Suprapubic skin (tissue), 4 donors: ENCODE measurements at places on chromosomes 16 and 17. TPM values are rescaled to one million over a fixed set of nuclear protein-coding genes. Genes with fewer than 3 reads are reported as not detected.

GAS7 gene
- 79.2 TPM for total RNA-seq

CETP gene
- total RNA-seq = 0.72 TPM

CCT6B gene
- 1.5 TPM for total RNA-seq

GRCh38 chr16:77548151-77548550 lies 113.3 kb upstream of the ADAMTS18 start:
- H3K27me3 ChIP-seq = no peaks in the 10 kb centered on the region
- no peak overlapping the region for H3K4me3 ChIP-seq
- H3K36me3 ChIP-seq = no peaks in the 10 kb centered on the region
- H3K4me1 ChIP-seq = no peaks in the 10 kb centered on the region

- H3K27me3 ChIP-seq = no peaks in the 10 kb centered on the region
- DNase-seq = no peak
- H3K4me3 ChIP-seq = no peak overlapping the region
- H3K4me1 ChIP-seq = peaks cover 37% of the 10 kb centered on the region
- H3K27ac ChIP-seq = no peak overlapping the region
Measured at GRCh38 chr17:64260886-64261285, 2.2 kb downstream of the TEX2 start.

GRCh38 chr16:67923414-67924116 lies 8.1 kb downstream of the CTRL start:
- H3K4me3 ChIP-seq = no peak overlapping the region
- H3K27me3 ChIP-seq = no peaks in the 10 kb centered on the region
- H3K36me3 ChIP-seq = peaks cover 12% of the 10 kb centered on the region
- peak overlapping the region; percentile 60 for H3K27ac ChIP-seq

- no peak overlapping the region for H3K4me3 ChIP-seq
- H3K27ac ChIP-seq = no peak overlapping the region
- DNase-seq = no peak
- H3K27me3 ChIP-seq = no peaks in the 10 kb centered on the region
- H3K4me1 ChIP-seq = peaks cover 78% of the 10 kb centered on the region
Measured at GRCh38 chr17:1727258-1727789, 2.8 kb downstream of the WDR81 start.

DNA sequence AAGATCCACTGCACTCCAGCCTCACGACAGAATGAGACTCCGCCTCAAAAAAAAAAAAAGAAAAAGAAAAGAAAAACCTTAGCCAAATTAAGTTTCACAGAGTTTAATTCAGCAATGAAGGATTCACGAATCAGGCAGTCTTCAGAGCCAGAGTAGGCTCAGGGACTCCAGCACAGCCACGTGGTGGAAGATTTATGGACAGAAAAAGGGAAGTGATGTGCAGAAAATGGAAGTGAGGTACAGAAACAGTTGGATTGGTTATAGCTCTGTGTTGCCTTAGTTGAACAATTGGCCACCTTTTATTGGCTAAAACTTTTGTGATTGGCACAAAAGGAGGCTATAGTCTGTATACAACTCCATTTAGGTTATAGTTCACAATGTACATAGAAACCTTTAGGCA lies 256.6 kb downstream of the HS3ST3B1 start:
- no peak overlapping the region for H3K27ac ChIP-seq
- H3K4me1 ChIP-seq = no peaks in the 10 kb centered on the region
- H3K36me3 ChIP-seq = no peaks in the 10 kb centered on the region

GRCh38 chr17:17030515-17031211 lies 11.6 kb upstream of the MPRIP start:
- no peaks in the 10 kb centered on the region for H3K27me3 ChIP-seq
- no peak for DNase-seq
- H3K36me3 ChIP-seq = no peaks in the 10 kb centered on the region
- peaks cover 35% of the 10 kb centered on the region for H3K4me1 ChIP-seq

- no peak for DNase-seq
- H3K4me1 ChIP-seq = no peaks in the 10 kb centered on the region
- no peaks in the 10 kb centered on the region for H3K36me3 ChIP-seq
- no peak overlapping the region for H3K4me3 ChIP-seq
Measured at GRCh38 chr16:17926866-17927399, 409.6 kb downstream of the NPIPA8 start.
